A549 (cell line): ENCODE measurements at places on chromosomes 3 and 15.

DNA sequence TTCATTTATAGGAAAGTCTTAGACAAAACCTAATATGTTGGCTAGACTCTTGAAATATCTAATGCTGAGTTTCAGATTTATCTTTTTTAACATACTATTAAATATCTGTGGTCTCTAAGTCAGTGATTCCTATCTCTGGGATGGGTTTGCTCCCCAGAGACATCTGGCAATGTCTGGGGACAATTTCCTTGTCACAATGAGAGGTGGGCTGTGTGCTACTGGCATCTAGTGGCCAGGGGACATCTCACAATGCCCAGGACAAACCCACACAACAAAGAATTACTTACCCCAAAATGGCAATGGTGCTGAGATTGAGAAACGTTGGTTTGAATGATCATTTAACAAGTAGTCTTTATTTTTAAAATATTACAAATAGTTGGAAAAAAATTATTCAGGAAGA is 602.1 kb downstream of the MAGI1 start:
- peak; percentile 27 for DNase-seq

DNA sequence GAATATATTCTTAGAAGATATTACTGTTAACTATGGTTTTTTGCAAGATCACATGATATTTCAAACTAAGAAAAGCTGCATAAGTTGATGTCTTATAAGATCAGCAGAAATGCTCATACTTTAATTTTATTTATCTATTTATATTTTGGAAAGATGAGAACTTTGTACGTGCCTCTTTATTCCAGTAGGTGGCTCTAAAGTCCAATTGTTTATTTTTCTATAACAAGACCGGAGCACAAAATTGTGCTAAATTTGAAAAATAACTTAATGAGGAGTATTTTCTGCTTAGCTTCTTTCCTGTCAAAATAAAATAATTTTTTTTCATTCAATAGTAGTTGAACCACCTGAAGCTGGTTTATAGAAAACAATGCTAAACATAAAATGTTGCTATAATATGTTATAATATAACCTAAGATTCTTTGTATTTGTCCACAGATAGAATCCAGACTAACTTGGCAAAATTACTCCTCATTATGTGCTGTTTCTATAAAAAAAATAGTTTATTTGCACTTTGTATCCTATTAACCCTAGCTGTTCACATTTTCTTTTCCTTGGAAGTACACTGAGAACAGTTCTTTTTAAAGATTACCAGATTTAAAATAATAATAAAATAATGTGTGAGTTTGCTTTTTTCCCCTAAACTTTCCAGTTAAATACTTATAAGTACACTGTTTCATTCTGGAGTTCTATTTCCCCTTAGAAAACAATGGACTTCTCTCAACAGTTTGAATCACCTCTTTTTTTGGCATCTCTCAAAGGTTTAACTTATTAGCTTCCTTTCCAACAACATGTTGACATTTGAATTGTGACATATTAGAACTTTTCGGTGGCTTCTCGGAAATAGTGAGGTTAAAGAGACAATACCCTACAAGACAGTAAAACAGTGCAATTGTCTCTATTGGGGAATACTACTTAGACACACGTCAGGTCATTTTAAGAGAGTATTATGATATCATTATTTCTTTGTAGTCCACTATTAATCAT is 530.0 kb downstream of the MECOM start:
- DNase-seq = no peak

GRCh38 chr3:197168606-197169005 is 129.8 kb downstream of the DLG1 start:
- DNase-seq = no peak

DNA sequence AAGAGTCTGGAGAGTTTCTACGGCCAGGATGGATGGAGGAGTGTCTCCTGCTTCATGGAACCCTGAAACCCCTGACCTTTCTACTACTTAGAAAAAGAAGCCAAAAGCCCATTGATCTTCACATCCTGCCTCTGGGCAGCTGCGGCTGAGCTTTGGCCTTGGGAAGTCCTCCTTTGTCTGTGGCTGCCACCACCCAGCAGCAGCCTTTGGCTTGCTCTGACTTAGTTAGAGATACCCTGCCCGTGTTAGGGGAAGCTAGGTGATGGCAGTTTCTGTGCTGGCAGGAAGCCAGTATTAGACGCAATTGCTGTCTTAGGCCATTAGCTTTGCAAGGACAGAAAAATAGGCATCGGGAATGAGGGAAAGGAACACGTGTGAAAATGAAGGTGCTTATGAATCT is 18.8 kb downstream of the APH1B start:
- no peak for DNase-seq

DNA sequence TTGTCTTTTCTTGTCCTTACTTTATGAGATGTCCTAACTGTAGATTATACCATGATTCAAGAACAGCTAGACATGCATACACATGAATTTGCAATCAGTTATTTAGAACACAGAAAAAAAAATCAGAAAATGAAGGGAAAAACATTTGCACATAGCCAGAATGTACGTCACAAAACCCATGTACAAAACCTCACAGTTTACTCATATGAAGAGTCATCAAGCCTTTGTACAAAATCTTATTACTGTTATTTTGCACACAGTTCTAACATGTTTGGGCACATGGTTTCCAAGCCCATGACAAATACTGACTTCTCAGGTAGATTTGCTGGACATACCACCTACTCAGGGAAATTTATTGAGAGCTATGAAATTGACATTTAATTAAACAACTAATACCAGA is 48.2 kb downstream of the MAP3K13 start:
- DNase-seq = no peak

GRCh38 chr3:178073366-178073765 is 462.9 kb upstream of the KCNMB2 start:
- no peak for DNase-seq

- DNase-seq = no peak
Measured at GRCh38 chr3:64247991-64248646, 22.9 kb upstream of the PRICKLE2 start.

DNA sequence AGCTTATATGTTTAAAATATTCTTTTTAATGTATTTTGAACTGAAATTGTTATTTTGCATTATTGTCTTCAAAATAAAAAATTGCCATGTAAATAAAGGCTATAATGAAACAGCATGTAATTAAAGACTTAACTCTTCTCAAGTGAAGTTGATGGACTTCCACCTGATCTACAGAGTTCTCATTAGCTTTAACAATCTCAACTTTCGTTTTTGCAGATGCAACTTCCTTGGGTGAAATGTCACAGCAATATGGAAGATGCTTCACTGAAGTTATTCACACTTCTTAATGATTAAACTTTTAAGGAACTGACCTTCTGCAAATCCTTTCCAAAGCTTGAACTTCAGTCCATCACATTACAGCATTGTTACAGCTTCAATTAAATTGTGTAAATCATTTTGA is 63.6 kb downstream of the OSTN start:
- no peak for DNase-seq

GRCh38 chr3:107407355-107407754 is 30.1 kb downstream of the CCDC54 start:
- DNase-seq = no peak

DNA sequence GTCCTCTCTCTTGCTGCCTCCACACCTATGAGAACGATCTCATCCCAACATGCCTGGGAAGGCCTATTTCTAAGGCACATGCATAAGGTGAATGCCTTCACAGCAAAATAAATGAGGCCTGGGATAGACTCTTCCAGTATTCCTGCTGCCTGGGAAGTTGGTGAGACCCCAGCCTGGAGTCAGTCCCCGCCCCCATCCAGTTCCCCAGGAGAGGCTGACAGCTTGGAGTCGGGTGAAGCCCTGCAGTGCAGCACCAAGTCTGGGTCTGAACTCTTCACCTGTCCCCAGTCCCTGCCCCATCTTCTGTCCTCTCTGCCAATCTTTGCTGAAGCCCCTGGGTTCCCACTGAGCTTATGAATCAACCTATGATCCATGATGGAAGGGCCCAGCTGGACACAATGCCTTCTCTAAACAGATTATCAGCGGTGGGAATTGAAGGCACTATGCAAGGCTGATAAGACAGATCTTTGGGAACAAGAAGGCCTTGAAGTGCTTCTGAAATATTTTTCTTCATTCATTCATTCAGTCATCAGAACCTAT is 10.2 kb upstream of the APBA2 start:
- DNase-seq = no peak

GRCh38 chr3:186983659-186984058 is 53.3 kb downstream of the ST6GAL1 start:
- DNase-seq = no peak

DNA sequence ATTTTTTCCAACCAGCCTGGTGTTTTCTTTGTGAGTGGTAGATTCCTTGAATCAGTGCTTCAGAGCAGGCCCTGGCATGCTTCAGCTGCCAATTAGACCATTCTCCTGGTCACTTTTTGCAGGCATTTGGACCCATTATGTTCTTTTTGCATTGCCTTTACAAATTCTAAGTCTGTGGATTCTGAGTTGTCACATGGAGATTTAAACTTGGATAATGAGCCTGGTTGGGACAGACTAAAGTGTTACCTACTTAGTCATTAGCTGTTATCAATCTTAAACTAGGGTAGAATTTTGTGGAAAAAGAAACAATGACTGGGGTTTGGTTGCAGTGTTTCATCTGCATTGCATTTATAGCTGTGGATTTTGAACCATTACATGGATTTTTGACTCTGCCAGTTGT is 40.6 kb downstream of the ARHGEF26 start:
- DNase-seq = no peak

DNA sequence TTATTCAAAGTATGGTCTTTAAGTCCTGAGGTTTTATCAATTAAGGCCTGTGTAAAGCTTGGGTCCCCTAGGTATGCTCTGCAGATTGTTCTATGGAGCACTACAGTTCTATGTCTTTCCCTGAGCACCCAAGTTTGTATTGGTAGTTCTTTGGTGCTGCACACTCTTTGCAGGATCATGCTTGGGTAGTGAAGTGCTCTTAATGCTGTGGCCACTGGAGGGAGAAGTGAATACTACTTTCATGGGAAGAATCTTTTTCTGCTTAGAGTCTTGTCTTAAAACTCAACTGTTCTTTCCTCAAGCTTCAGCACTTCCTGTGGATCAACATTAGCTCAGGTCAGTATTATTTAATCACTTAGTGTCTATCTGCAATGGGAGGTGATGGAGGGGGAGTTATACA is 93.6 kb upstream of the CFAP20DC start:
- DNase-seq = no peak

DNA sequence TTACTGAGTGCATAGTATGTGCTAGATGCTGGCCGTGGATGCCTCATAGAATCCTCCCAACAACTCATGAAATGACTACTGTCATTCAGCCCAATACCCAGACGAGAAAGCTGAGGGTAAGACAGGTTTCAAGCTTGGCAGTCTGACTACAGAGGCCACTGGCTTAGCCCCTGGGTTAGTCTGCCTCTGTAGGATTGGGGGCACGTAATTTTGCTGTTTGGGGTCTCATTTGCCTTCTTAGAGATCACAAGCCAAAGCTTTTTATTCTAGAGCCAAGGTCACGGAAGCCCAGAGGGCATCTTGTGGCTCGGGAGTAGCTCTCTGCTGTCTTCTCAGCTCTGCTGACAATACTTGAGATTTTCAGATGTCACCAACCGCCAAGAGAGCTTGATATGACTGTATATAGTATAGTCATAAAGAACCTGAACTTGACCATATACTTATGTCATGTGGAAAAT is 1.0 kb upstream of the CCR5 start:
- DNase-seq = no peak

DNA sequence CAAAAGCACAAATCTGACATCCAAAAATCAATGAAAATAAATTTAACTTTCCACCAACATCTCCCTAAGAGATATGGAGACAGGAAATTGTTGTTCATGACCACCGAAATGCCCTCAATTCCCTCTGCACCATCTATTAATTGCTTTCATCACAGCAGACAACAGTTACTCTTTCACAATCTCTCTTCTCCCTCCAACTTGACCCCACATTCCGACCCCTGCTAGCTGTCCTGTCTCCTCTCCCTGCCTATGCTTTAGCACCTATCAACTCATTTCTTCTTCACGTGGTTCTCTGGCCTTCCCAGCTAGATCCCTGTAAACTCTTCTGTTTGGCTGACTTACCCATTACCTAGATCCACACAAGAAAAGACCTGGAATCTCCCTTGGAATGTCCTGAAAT is 173.9 kb upstream of the ADAMTS9 start:
- DNase-seq = no peak

DNA sequence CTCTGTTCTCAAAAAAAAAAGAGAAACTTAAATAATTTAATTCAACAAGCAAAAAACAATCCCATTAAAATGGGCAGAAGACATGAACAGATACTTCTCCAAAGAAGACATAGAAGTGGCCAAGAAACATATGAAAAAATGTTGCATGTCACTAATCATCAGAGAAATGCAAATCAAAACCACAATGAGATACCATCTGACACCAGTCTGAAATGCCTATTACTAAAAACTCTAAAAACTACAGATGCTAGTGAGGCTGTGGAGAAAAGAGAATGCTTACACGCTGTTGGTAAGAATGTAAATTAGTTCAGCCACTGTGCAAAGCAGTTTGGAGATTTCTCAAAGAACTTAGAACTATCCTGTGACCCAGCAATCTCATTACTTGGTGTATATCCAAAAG is 382.9 kb downstream of the OTOL1 start:
- DNase-seq = no peak

GRCh38 chr15:49627407-49627877 is 6.6 kb downstream of the DTWD1 start:
- peak; percentile 2 for DNase-seq

DNA sequence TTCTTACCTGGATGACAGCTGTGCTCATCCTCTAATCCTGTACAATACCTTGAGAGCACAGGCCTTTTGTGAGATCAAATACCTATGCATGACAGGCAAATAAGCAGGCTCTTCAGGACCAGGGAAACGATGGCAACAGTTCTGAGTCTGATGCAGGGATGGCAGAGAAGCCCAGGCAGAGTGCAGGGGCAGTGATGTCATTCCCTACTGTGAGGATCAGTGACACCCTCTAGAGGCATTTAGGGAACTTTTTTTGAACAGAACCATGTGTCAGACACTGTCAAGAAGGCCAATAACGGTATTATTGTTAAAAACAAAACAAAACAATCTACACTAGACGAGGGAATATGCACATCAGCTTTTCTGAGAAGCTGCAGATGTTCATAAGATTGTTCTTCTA is 314.8 kb upstream of the CTDSPL start:
- DNase-seq = peak; percentile 20

GRCh38 chr3:23086331-23086730 is 116.8 kb upstream of the UBE2E2 start:
- no peak for DNase-seq

GRCh38 chr3:54986294-54986693 is 58.4 kb upstream of the LRTM1 start:
- no peak for DNase-seq
